ENCODE measurements at places on chromosomes 1 and 21. TPM values are rescaled to one million over a fixed set of nuclear protein-coding genes. Genes with fewer than 3 reads are reported as not detected.

The RGL1 gene
- total RNA-seq, result 8.9 TPM

- DNase-seq, result no peak
Observed at GRCh38 chr1:34444516-34444915, 267.8 kb downstream of the C1orf94 start.

DNA sequence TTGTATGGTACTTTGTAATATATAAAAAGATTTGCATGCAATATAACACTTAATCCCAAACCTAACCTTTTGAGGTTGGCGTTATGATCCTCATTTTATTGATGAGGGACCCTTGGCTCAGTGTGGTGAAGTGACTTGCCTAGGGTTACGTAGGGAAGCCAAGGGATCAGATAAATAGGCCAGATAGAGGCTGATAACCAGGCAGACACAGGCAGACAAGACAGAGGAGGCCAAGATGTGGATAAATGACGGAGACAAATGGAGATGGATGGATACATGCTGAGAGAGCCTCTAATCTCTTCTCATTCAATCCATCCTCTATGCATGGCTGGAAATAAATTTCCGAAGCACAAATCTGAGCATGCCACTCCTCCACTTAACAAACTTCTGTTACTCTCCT lies 136.9 kb upstream of the SPATA6 start:
- no peak for DNase-seq

- DNase-seq, result no peak
Observed at GRCh38 chr1:201302163-201303152, 19.2 kb downstream of the PKP1 start.

GRCh38 chr1:6471970-6472368 lies 6.0 kb upstream of the TNFRSF25 start:
- DNase-seq, result no peak

GRCh38 chr1:94614168-94614815 lies 72.7 kb upstream of the F3 start:
- no peak for DNase-seq
